ENCODE measurements at places on chromosomes 12 and 14.

DNA sequence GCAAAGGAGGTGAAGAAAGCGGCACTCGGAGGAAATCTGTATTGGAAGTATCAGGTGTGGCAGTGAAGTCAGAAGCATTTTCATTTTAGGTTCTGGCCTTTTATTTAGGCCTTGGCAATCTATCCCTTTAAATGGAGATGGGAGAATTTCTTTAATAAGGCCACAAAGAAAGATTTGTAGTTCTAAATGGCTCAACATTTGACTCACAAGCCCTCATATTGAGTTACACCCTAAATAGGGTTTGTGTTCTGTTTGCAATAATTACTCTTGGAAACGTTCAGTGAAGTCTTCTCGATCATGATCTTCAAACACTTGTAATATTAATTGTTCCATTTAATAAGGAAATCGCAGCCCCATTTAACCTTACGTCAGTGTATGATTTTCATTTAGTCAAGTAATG is 25.3 kb upstream of the TMEM260 start:
- DNase-seq: no peak

- DNase-seq: no peak
Measured at GRCh38 chr12:67085699-67086098, 183.5 kb upstream of the CAND1 start.

- DNase-seq: no peak
Measured at GRCh38 chr12:34345801-34346200, 323.5 kb downstream of the ALG10 start.

DNA sequence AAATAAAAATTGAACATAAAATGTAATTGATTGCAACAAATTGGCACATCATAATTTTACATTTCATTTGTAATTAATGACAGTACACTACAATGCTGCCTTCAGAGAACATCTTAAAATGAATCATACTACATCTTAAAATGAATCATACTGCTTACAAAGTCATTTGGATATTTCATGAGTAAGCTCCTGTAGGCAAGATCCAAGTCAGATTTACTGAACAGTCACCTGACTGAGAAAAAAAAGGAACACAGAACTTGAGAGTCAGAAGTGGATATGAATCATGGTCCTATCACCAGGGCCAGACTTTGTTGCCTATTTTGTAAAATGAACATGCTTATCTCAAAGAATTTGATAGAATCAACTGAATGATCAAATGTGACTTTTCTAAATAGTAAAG is 32.7 kb upstream of the FBLN5 start:
- no peak for DNase-seq

GRCh38 chr12:69467366-69467765 is 2.8 kb upstream of the FRS2 start:
- no peak for DNase-seq

GRCh38 chr12:92143686-92144630 is 1.7 kb downstream of the BTG1 start:
- DNase-seq: peak; percentile 92

GRCh38 chr12:124165695-124166094 is 129.2 kb upstream of the RFLNA start:
- no peak for DNase-seq

GRCh38 chr12:54604436-54604835 is 16.0 kb upstream of the PPP1R1A start:
- DNase-seq: no peak

DNA sequence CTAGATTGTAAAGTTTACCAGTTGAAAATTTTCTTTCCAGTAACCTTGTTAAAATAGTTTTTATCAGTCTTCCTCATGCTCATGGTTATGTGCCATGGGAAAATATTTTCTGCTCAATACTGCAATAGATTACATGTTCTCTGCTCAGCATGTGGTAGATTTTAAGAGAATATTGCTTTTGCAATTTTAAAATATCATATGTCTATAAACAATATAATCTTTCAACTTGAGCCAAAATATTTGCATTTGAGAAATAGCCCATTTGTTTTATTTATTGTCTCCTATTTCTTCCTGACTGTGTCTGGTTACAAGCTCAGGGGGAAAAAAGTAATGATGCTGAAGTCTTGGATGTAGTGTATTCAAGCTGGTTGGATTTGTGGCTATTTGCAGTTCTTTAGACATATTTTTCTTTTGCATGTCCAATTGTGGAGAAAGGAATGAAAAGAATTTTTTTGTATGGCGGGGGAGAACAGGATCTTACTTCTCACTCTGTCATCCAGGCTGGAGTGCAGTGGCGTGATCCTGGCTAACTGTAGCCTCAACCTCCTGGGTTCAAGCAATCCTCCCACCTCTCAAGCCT is 342.6 kb upstream of the NAV3 start:
- no peak for DNase-seq

DNA sequence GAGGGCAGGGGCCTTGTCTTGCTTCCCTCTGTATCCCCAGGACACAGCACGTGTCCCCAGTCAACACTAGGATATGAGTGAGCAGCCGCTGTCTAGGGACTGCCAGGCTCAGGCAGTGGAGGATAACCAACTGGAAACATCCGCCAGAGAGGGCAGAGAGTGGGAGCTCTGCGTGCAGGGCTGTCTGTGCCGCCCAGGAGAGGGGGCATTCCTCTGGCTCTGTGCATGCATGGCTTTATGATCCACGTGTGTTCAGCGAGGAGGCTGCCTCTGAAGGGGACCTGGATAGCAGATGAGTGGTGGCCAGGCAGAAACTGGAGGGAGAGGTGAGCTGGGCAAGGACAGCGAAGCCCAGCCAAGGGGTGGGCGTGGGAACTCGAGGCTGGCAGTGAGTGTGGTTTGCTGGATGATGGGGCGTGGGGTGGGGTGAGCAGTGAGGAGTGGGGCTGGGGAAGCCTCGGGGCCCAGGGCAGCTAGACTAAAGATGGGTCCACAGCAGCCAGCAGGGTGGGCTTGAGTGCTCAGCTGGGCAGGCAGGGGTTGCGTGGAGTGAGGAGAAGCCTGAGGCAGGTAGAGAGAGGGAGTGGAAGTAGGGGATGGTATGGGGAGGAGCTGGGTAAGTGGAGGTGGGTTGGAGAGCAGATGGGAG is 72.9 kb downstream of the PRIMA1 start:
- DNase-seq: no peak

DNA sequence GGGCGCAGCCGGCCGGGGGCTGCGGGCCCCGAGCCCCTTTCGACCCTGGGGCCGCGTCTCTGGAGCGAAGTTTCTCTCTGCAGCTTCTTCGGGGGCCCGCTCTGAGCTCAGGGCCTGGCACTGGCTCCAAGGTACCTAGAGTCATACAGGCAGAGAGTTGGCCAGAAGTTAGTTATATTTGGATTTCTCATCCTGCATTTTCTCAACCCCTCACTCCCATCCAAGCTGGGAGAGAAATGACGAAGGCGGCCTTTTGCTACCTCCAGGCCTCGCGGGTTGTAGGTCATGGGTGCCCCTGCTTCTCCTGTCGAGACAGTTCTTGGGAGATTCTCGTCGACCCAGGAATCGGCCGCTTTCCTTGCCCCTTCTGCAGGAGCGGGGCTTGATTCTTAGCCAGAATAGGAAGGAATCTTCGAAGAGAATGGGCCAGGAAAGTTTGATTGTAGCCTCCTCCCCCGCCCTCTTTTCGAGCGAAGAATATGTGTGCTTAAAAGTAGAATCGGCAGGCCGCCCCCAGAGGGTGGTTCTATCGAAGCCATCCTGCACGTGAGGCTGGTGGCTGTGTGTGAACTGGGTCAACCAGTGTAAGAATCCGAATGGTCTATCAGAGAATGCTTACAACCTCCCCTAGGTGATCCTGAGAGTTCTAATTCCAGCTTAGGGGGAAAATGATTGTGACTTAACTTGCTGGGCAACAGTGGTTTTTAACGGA is 785 bp downstream of the MLEC start:
- peak; percentile 78 for DNase-seq
